ENCODE measurements at places on chromosomes 4 and X.

DNA sequence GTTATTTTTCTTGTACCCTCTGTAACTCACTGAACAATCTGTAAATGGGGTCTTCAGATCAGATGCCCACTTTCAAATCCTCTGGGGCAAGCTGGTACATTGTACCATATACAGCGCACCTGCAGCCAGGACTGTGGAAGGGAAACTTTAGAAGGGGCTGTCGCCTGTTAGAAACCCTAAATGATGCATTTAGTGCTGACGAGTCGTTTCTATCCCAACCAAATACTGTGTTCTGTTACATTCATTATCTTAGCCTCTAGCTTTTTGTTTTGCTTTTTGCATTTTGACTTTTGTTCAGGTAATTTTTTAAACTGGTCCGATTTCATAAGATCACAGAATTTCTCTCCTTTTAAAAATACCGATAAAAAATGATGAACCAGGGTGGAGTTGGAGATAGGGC is 66.4 kb upstream of the AGA start:
- DNase-seq = no peak

DNA sequence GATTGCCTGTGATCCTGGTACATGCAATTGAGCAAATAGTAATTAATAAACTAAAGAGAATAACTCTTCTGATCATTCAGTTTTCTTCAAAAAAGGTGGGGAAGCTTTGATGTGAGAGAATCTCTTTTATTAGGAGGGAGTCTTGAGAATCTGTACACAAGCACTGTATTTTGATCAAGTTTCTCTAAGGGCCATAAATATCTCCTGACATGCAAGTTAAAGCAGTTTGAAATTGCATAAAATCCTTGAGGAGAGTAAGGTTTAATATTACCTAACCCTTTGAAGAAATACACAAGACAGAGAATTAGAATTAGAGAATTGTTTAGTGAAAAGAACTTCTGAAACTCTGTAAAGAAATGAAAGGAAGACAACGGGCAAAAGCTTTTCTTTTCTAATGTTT is 326.9 kb downstream of the FAT4 start:
- no peak for DNase-seq

DNA sequence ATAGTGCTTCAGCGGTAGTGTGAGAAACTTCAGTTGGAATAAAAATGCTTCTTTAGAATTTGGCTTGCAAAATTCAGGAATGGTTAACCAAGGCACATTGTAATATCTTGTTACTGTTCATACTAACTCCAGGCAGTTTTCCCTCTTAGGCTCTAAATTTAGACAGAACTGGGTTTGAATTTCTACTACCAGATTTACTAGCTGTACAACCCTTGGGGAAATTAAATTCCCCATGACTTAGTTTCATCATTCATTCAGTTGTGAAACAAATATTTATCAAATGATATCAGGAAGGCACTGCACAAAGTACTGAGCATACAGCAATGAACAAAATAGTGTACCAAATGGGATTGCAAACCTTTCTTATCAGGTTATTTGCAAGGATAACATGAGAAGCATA is 135.0 kb upstream of the IL15 start:
- no peak for DNase-seq

GRCh38 chr4:174538123-174538875 is 16.0 kb upstream of the HPGD start:
- DNase-seq = no peak

- no peak for DNase-seq
Observed at GRCh38 chr4:177485528-177485927, 43.3 kb upstream of the AGA start.

- no peak for DNase-seq
Observed at GRCh38 chrX:13283512-13283911, 36.3 kb downstream of the ATXN3L start.

- no peak for DNase-seq
Observed at GRCh38 chrX:94551831-94552230, 877.8 kb downstream of the FAM133A start.

- no peak for DNase-seq
Observed at GRCh38 chrX:22481436-22481835, 208.7 kb downstream of the CBLL2 start.

GRCh38 chr4:174742561-174742960 is 86.5 kb downstream of the GLRA3 start:
- no peak for DNase-seq

DNA sequence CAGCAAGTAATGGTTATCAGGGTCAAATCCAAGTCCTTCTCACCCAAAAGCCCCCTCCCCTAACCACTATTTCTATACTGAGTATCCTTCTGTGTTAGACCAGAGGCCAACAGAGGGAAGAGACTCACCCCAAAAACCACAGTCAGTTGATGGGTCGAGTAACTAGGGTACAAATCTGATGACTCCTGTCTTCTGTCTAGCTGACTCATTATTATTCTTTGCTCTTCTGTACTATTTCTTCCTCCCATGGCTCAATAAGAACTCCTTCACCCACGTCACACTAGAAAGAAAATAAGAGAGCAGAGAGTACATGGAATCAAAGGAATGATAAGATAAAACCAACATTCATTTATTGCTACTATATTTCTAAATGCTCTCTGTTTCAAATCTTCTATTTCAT is 2.0 kb downstream of the RAB40A start:
- DNase-seq = no peak

- no peak for DNase-seq
Observed at GRCh38 chr4:8345946-8346814, 76.6 kb downstream of the HTRA3 start.
